H4 (cell line): ENCODE measurements at places on chromosomes 2 and 18. TPM values are rescaled to one million over a fixed set of nuclear protein-coding genes. Genes with fewer than 3 reads are reported as not detected.

GRCh38 chr2:71473346-71474031 is 20.1 kb downstream of the DYSF start:
- DNase-seq = no peak

GRCh38 chr2:209426432-209426831 is 2.6 kb downstream of the MAP2 start:
- DNase-seq = peak; percentile 77

- DNase-seq = no peak
Observed at GRCh38 chr2:8525236-8525581, 156.6 kb upstream of the ID2 start.

DNA sequence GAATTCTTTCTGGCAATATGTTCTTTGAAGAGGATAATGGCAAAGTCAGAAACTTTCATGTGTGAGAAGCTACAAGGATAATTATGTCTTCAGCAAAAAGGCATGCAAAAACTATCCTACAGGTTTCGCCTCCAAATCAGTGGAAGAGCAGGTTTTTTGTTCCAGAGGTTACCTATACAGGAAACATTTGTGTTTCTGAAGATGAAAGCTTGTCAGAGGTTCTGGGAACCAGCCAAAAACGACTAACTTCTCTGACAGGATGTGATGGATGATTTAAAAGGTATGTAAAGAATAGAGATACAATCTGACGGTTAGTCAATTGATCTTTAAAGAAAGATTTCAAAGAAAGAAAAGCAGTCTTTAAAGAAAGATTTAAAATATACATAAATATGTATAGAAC is 37.6 kb downstream of the RND3 start:
- no peak for DNase-seq

- DNase-seq = no peak
Observed at GRCh38 chr2:183521911-183522310, 397.7 kb downstream of the NUP35 start.

DNA sequence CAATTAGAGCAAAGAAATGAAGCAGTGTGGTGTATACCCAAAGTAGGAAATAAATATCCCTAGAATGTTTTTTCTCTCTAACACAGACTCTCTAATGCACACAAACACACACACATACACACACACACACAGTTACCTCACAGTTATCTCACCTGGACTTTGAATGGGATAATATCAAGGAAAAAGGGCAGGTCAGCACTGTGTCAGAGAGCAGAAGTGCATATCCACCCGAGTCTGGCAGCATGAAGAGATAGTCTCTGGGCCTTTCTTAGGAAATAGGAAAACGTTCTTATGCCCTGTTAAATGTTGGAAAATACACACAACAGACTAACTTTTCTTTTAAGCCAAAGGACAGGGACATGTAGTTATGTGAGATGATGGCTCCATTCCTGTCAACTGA is 162.0 kb downstream of the COL6A3 start:
- DNase-seq = no peak

DNA sequence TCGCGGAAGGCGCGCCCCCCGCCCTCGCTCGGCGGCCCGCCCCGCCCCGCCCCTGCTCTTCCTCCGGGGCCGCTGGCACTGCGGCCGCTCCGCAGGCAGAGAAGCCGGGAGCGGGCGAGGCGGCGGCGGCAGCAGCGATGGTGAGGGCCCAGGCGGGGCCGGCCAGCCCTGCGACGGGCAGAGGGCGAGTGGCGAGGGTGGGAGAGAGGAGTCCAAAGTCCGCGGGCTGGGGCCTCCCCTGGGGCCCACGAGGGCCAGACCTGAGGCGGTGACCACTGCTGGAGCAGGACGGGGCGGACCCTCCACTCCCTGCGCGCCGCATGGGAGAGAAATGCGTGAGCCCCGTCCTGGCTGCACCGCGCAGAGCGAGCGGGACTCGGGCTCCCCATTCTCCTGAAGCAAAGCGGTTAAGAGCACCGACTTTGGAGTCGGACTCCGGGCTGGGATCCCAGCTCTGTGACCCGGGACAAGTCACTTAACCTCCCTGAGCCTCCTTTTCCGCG is at the start of gene VAMP5:
Gene VAMP5, plus strand, starts transcription at position 78 of the 503 bp plus-strand sequence. Its CDS starts 60 bp downstream, at position 138.
- no peak for DNase-seq

GRCh38 chr2:71423817-71424420 is 29.4 kb upstream of the DYSF start:
- DNase-seq = no peak

GRCh38 chr2:19363474-19363778 is 5.0 kb upstream of the OSR1 start:
- DNase-seq = no peak

GRCh38 chr2:178452870-178453269 is 1.7 kb downstream of the PJVK start:
- no peak for DNase-seq

Gene TTC21B
- 7.1 and 9.4 TPM in 2 replicates for total RNA-seq

Gene AKAIN1
- total RNA-seq = not detected in 2 replicates

Gene STPG4
- not detected in 2 replicates for total RNA-seq

Gene NPHP1
- total RNA-seq = 4.3 and 10.4 TPM in 2 replicates

Gene MARCO
- not detected in 2 replicates for total RNA-seq

Gene SPP2
- not detected in 2 replicates for total RNA-seq
